HCT116 (cell line): ENCODE measurements at places on chromosomes 1 and 21.

DNA sequence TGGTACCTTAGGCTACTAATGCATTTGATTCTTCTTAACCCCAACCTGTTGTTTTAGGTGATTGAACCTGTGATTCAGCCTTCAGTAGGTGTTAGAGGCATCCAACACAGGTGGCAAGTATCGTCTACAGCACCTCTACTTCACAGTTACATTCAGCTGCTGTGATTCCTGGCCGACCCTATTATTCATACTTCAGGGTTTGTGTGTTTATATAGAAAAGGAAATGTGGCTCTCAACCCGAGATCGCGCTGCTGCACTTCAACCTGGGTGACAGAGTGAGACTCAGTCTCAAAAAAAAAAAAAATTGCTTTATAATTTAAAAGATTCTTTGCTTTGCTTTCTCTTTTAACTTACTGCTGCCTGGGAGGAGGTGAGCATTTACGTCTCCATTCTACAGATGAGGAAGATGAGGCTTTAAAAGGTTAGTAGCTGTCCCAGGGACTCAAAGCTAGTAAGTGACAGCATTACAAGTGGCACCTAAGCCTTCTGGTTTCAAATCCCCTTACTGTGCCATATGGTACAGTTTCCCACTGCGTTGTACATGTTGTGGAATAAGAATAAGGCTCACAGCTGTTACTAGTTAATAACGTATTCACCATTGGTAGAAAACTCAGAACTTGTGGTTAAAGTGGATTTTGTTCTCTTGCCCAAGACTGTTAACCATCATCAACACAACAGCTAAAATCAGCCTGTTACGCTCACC is 9.9 kb upstream of the GPR25 start:
- no peak for DNase-seq

GRCh38 chr21:37001441-37001840 is 5.1 kb upstream of the RIPPLY3 start:
- DNase-seq, result no peak

GRCh38 chr1:8348777-8349472 is 31.0 kb downstream of the SLC45A1 start:
- peak; percentile 27 for DNase-seq

GRCh38 chr1:63601463-63601862 is 8.3 kb downstream of the PGM1 start:
- DNase-seq, result no peak

- DNase-seq, result no peak
Observed at GRCh38 chr1:161069731-161070270, at the start of gene ARHGAP30. Gene ARHGAP30, minus strand, starts transcription at chr1:161069891. Its CDS starts 267 bp downstream, at chr1:161069624.

GRCh38 chr1:183554577-183554976 is 35.7 kb downstream of the NCF2 start:
- no peak for DNase-seq

DNA sequence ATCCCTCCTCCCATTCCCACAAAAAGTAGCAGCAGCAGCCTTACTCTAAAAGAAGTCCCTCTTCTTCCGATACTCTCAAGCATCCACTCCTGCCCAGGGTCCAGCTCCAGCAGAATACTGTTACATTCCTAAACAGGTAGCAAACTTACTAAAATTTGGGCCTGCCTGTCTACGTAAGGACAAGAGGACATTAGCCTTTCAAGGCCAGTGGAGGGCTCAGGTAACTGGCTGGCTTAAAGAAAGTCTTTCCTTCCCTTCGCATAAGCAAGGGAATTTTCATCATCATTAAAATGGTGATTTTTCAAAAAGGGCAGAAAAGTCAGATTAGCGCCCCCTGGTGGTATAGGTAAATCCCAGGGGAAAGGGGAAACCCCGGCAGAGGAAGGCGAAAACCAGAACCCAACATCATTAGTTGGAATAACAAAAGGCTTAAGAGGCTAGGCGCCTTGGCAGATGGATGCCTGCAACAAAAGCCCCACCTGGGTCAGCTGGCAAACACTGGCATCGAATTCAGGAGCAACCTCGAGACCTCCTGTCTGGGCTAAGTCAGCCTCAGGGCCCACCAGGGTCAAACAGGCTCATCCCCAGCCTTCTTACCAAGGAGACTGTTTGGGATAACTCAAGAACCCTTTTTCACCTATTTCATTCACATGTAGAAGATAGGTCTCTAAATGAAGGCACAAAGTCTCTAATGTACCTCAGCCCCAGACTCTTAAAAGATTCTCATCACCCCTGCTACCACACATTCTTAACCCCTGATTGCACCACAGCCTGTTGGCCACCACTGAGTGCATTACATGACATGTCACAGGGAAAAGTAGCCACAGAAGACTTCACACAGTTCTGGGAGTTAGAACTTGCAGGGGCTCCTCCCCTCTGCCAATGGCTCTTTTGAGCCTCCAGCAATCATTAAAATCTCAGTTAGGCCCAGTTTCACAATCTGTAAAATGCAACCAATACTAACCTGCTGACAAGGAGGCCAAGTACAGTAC is 36.7 kb downstream of the ERI3 start:
- DNase-seq, result no peak

DNA sequence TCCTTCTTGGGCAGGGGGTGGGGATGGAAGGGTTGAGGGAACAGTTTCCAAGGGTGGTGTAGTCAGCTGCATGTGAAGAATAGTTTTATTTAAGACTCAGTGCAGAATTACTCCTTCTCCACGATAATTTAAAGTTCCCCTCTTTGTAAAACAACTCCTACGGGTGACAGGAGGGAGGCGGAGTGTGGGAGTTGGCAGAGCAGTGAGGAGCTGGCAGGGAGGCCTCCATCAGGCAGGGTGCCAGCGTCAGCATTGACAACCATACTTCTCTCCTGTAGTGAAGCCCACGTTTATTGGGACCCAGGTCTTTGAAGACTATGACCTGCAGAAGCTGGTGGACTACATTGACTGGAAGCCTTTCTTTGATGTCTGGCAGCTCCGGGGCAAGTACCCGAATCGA is 93.8 kb downstream of the MTR start:
- no peak for DNase-seq

DNA sequence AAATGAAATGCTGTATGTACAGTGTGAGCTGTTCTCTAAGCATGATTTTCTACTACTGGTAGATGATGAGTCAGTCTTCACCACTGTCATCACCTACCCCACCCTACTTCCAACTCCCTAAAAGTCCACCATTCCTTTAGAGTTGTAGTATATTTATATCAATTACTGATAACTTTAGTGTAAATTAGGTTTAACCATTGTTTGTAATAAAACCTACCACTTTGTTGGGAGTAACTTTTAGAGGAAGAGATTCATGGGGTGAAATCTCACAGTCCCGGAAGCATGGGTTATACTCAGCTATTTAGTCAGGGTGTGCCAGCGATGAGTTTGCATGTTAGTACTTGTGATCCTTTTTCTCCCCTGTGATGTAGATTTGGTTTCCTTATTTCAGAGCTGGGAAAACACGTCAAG is 17.1 kb downstream of the MORC3 start:
- DNase-seq, result no peak

GRCh38 chr1:1730870-1731269 is 6.7 kb upstream of the CDK11A start:
- no peak for DNase-seq

- DNase-seq, result no peak
Observed at GRCh38 chr1:53478502-53478818, 19.3 kb downstream of the DMRTB1 start.

DNA sequence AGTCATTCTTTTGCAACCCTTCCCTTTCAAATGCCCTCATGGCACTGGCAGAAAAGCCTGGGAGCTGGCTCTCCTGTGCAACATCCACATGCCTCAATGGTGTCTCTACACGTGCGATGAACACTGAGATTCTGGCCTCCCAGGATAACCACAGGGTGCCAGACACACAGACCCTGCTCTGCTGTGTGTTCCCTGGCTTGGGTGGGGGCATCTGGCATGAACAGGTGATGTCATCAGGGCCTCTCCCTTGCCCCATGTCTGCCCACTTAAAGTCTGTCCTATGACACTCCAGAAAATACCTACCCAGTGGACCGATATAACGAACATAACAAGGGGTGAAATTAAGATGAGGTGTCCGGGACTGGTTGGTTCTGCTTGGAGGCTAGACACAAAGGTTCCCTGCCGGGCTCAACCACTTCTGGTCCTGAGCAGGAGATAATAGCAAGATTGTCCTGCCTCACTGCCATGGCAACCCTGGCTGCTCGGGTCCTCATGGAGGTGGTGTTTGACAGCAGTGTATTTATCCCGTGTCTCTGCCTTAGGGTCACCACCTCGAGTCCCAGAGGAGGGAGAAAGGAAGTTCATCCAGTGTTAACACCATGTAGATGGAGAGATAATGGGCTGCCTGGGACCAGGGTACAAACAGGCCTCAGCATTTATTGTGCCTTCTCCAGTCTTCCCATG is 19.3 kb downstream of the INSRR start:
- DNase-seq, result no peak

DNA sequence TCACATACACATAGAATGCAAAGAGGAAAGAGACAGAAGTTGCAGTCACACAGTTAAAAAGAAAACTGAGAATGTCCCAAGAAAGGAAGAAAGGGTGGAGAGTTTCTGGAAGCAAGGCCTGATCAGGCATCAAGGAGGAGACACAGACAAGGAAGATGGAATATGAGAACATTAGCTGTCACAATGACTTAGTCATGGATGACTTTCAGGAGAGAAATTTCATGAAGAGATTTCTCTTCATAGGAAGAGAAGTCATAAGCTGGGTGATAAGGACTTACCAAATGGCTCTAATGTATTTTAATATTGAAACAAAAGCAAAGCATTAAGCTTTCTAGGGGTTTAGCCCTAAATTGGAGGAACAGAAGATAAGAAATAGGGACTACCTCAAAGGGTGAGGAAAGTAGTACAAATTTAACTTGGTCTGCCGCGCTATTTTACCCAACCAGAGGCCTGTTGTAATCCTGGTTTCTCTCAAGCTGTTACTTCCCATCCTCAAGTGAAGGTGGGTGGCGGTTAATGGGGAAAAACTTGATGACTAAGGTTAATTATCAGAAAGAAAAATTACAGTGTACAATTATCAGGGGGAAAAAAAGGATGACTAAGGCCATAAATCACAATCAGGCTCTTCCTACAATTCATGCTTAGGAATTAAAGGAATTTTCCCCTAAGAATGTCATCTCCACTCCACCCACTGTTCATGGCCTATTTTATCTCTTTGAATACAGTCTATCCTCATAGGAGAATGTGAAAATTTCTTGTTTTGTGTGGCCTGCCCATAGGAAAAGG is 93.9 kb upstream of the ADGRL2 start:
- DNase-seq, result no peak
